ENCODE measurements at places on chromosomes 13 and 19.

DNA sequence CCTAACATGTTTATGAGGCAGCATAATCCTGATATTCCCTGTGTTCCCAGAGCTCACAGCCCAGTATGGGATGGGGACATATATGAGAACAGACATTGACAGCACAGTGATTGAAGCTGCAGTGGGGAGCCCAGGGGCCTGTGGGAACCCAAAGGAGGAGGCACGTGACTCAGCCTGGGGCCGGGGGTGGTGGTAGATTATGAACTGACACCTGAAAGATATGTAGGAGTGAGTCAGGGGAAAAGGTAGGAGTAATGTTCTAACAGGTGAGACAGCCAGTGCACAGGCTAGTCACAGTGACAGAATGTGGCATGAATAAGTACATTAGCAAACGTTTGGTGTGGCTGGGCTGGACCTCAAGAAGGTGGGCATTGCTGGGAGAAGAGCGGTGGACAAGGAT is 29.0 kb downstream of the CKM start:
- no peak for DNase-seq

DNA sequence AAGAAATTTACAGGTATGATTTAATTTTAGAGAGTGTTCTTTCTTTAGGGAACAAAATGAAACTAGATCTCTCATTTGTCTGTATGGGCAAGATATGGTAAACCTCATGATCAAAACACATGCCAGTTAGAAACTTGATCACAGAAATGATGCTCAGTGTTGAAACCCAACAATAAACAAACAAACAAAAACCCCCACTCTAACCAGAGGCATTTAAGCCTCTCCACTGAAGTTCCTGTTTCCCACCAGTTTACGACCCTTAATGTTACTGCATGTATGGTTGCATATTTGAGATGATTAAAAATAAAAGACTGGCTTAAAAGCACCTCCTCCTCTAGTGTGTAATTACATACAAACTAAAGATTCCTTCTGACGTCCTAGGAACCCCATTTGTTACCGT is 293.3 kb upstream of the MAB21L1 start:
- no peak for DNase-seq

GRCh38 chr13:50401049-50401505 is 385.8 kb downstream of the KCNRG start:
- no peak for DNase-seq

DNA sequence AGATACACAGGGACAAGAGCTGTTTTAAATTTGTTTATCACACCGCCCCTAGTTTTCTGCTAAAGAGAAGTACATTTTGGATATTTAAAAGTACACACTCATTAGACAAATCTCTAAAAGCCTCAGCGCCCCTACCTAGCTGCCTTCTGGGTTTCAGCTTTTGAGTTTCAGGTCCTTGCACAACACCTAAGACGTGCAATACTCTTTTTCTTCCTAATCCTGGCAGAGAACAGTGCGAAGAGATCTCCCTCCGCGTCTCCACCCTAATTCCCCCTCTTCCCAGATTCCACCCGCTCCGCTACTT is 421 bp upstream of the KLF5 start:
- no peak for DNase-seq

GRCh38 chr19:10332158-10332964 is 968 bp downstream of the RAVER1 start:
- DNase-seq: no peak

- peak; percentile 32 for DNase-seq
These were observed 16.1 kb upstream of the USP29 start for GRCh38 chr19:57103573-57104277.

GRCh38 chr13:66546534-66547379 is 683.4 kb downstream of the PCDH9 start:
- DNase-seq: no peak

GRCh38 chr13:95756072-95756471 is 79.1 kb downstream of the DNAJC3 start:
- no peak for DNase-seq

- DNase-seq: no peak
These were observed 622 bp upstream of the FXYD5 start for GRCh38 chr19:35153701-35154524.

DNA sequence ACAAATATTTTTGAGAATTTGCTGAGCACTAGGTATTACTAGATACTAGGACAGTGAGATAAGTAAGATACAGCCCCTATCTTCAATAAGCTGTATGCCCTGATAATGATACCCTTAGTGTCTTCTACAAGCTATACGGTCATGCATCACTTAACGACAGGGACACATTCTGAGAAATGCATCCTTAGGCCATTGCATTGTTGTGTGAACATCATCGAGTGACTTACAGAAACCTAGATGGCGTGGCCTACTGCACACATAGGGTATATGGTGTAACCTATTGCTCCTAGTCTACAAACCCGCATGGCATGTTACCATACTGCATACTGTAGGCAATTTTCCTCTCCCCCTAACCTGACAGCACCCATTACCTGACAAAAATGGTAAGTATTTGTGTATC is 64.9 kb downstream of the LRCH1 start:
- DNase-seq: no peak

- no peak for DNase-seq
These were observed 140.1 kb upstream of the FRY start for GRCh38 chr13:31891472-31891871.

- no peak for DNase-seq
These were observed 106.9 kb downstream of the POSTN start for GRCh38 chr13:37491661-37492060.

DNA sequence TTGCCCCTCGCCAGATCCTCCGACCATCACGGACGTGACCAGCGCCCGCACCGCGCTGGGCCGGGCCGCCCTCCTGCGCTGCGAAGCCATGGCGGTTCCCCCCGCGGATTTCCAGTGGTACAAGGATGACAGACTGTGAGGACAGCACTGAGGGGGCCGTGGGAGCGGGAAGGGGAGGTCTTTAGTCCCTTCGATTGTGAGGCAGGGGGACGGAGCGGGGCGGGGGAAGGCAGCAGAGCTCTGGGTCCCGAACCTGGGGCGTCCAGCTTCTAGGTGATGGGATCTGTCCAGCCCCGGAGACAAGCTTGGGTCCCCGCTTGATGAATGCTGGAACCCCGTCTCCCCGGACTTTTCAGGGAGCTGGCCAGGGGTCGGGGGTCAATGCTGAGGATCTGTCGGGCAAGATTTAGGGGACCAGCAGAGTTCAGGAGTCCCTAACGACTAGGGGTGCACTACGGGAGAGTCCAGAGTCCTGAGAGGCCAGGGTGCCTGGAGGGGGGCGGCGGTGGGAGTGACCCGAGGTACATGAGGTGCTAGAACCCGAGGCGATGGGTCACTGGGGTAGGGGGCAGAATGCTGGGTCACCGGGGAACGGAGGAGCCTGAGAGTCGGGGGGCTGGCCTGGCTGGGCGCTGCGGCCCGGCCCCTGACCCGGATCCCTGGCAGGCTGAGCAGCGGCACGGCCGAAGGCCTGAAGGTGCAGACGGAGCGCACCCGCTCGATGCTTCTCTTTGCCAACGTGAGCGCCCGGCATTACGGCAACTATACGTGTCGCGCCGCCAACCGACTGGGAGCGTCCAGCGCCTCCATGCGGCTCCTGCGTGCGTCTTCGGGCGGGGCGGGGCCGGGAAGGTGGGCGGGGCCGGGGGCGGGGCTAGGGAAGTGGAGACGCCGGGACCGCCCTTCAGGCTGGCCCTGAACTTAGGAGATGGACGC is 14.6 kb downstream of the VSIG10L start:
- no peak for DNase-seq

GRCh38 chr19:2221918-2222317 is 14.2 kb downstream of the PLEKHJ1 start:
- no peak for DNase-seq

GRCh38 chr19:15299568-15300409 is 32.5 kb downstream of the BRD4 start:
- DNase-seq: no peak

GRCh38 chr19:43286096-43286495 is 16.8 kb upstream of the PSG9 start:
- DNase-seq: no peak

- no peak for DNase-seq
These were observed 797.7 kb upstream of the ARGLU1 start for GRCh38 chr13:107365466-107366215.
